HAP-1 (cell line): ENCODE measurements at places on chromosomes 12 and 14.

DNA sequence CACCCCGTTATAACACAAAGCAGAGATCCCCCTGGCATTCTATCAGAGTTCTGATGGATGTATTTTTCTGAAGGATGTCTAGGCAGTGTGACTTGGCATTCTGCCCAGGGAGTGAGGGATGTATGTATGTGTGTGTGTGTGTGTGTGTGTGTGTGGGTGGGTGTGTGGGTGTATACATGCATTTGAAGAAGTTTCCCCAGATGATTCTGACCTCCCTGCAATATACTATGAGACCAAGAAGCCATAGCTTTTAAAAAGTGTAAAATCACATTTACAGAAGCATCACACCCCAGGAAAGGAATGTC, 59.7 kb upstream of the NAP1L1 start:
- DNase-seq = peak; percentile 28

- no peak for DNase-seq
Observed at GRCh38 chr12:106519607-106520021, 63.2 kb upstream of the RFX4 start.

DNA sequence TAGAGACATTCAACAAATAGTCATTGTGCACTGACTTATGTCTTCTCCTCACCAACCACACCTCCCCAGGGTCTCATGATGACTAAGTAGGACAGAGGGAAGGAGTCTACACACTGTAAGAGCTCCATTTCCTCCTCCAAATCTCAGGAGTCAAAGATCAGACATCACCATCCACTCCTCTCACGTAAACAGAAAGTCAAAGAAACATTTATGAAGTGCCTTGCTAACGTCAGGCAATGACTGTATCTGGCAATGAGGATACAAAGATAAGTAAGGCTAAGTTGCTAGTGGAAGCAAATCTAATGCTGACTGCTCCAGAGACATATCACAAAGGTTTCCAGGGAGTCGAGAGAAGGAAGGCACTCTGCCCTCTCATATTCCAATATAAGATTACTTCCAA, 88.9 kb downstream of the SLC2A13 start:
- no peak for DNase-seq

- DNase-seq = no peak
Observed at GRCh38 chr12:89236237-89236636, 116.1 kb downstream of the DUSP6 start.

GRCh38 chr14:33444136-33444535, 505.5 kb downstream of the NPAS3 start:
- DNase-seq = no peak

GRCh38 chr14:64215274-64215673, 78.9 kb downstream of the ESR2 start:
- no peak for DNase-seq

DNA sequence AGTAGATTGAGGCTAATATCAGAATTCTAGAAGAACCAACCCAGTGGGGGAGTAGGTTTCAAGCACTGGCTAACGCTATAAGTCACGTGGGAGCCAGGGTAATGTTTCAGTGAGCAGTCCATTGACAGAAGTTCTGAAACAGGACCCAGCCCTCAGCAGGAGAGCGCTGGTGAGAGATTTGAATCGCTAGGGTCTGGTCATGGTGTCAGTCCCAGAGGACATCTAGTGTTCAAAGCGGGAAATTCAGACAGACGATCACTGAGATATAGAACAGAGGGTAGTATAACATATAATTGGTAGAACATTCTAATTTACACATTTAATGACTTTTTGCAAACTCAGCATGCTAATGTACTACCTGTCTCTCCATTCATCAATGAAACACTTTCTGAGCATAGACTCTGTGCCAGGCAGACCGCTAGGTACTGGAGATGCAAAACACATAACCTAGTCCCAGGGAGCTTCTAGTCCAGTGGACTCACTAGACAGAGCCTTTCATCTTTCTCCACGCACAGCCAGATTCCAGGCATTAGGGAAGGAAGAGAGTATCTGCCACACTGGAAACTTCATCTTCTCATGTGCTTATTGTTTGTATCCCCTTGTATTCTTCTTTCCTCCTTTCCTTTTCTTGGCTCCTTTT, 35.4 kb upstream of the RNASE3 start:
- peak; percentile 56 for DNase-seq

GRCh38 chr14:36485773-36486172, 34.3 kb downstream of the NKX2-1 start:
- DNase-seq = no peak

GRCh38 chr12:2858944-2859421, 2.1 kb upstream of the TEX52 start:
- no peak for DNase-seq

- DNase-seq = no peak
Observed at GRCh38 chr14:37580146-37580545, 14.9 kb downstream of the FOXA1 start.

DNA sequence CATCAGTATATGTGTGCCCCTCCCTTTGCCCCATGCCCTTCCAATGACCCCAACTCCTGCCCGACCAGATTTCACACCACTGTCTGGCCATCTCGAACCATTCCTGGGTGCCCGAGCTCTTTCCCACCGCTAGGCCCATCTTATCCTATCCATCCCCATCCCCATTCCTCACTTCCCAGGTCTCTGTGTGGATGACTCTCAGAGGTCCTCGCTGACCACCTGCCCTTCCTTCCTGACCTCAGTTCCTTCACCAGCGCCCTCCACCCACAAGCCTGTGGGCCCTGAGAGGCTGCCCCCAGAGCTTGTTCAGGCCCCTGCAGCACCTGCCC, 49.1 kb downstream of the CYP46A1 start:
- DNase-seq = no peak

DNA sequence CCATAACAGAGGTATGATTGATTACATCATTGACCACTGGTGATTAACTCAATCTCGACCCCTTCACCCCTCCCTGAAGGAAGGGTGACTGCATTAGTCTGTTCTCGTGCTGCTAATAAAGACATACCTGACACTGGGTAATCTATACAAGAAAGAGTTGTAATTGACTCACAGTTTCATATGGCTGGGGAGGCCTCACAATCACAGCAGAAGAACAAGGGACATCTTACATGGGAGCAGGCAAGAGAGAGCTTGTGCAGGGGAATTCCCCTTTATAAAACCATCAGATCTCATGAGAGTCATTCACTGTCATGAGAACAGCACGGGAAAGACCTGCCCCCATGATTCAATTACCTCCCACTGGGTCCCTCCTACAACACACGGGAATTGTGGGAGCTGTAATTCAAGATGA, 55.9 kb upstream of the TMCC3 start:
- no peak for DNase-seq

- DNase-seq = no peak
Observed at GRCh38 chr14:74620497-74620921, 8.5 kb upstream of the LTBP2 start.

DNA sequence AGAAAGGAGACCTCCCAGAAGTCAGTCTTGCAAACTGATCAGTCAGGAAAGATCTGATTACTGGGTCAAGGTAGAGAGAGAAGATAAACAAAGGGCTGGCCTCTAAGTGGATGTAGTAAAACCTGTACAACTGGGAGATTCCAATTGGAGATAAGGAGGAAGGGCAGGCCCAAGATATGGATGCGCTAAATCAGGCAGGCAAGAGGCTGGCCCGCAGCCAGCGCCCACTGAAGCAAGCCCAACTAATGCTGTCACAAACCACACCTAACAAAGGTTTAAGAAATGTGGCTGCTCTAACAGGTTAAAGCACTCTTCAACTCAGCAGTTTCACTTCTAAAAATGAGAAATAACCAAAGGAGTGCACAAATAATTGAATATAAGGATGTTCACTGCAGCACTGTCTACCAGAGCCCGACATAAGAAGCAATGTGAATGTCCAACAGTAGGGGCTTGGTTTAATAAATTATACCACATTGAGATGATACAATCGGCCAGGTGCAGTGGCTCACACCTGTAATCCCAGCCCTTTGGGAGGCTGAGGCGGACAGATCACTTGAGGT, 4.7 kb downstream of the GLTP start:
- DNase-seq = peak; percentile 23

DNA sequence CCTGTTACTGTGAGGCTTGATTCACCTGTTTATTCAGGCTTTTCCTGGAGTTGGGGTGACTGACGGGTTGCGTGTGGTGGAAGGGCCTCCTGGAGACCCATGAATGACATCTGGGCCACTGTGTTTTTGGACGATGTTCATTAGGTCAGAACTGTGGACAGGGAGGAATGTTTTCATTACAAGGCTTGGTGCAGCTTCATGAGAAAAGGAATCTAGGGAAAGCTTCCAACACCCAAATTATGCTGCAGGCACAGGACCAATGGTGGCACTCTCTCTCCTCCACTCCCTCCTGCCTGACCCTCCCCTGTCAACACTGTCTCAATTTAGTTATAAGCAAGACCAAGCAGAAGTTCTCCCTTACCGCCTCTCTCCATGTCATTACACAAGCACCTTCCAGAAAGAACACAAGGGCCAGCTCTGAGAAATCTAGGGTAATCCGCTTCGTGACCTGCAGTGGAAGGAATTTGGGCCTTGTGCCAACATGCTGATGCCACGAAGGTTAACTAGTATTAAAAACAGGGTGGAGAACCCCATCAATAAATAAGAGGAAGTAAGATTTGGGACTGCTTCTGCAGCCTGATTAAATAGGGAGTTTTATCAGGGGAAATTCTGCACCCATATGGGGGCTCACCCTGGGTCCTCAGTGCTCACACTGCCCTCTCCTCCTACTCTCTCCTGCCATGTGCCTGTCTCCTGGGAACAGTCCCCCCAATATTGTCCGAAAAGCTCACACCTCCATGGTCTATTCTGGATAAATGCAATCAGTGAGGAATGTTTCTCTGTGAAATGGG, 200.3 kb downstream of the KTN1 start:
- no peak for DNase-seq

GRCh38 chr14:55084401-55085059, 33.1 kb downstream of the MAPK1IP1L start:
- DNase-seq = no peak

- no peak for DNase-seq
Observed at GRCh38 chr12:66708704-66709456, 30.0 kb upstream of the GRIP1 start.

DNA sequence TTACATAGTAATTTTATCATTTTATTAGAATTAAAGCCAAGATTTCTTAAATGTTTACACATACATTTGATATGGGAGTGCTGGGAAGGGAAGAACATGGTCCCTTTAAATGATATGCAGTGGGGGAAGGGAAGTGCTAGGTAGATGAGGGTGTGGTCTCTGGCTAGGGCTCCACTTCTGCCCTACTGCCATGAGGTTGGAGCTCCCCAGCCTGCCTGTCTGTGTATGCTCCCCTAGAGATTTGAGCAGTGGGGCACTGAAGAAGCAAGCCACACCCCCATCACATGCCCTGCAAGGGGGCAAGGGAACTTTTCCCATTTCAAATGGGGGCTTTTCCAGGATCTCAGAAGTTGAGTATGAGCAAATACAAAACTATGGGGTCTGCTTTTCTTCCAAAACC, 25.5 kb downstream of the CLECL1 start:
- no peak for DNase-seq

DNA sequence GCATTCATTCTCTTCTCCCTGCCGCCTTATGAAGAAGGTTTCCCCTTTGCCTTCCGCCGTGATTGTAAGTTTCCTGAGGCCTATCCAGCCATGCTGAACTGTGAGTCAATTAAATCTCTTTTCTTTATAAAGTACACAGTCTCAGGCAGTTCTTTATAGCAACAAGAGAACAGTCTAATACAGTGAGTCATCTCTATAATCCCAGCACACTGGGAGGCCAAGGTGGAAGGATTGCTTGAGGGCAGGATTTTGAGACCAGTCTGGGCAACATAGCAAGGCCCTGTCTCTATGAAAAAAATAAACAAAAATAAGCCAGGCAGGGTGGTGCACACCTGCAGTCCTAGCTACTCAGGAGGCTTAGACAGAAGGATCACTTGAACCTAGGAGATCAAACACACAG, 259.9 kb downstream of the CEP128 start:
- no peak for DNase-seq

DNA sequence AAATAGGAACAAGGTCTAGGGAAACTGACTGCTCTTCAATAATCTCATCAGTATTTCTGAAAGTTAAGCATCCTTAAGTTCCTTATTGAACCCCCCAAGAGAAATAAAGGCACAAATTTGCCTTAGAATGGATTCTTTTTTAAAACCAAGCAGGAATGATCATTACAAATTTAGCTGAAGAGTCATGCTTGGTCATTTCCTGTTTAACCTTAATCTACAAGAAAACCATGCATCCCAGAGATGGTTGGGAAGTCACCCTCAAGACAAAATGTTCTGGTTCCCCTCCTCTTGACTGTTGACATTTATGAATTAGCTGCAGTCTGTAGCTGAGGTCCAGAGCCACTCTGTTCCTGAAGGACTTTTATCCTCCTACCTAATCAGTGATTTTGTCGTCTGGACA, 291.8 kb upstream of the G2E3 start:
- no peak for DNase-seq

GRCh38 chr12:82300611-82301010, 57.6 kb downstream of the CCDC59 start:
- no peak for DNase-seq

DNA sequence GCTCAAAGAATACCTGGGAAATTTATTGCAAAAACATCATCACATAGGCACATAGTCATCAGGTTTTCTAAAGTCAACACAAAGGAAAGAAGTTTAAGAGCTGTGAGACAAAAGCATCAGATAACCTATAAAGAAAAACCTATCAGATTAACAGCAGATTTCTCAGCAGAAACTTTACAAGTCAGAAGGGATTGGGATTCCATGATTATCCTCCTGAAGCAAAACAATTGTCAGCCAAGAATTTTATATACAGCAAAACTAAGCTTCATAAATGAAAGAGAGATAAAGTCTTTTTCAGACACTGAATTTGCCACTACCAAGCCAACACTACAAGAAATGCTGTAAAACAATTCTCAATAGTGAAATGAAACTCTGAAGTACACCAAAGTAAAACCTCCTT, 28.8 kb upstream of the LGR5 start:
- no peak for DNase-seq

- no peak for DNase-seq
Observed at GRCh38 chr12:45833401-45833800, 103.9 kb downstream of the ARID2 start.

DNA sequence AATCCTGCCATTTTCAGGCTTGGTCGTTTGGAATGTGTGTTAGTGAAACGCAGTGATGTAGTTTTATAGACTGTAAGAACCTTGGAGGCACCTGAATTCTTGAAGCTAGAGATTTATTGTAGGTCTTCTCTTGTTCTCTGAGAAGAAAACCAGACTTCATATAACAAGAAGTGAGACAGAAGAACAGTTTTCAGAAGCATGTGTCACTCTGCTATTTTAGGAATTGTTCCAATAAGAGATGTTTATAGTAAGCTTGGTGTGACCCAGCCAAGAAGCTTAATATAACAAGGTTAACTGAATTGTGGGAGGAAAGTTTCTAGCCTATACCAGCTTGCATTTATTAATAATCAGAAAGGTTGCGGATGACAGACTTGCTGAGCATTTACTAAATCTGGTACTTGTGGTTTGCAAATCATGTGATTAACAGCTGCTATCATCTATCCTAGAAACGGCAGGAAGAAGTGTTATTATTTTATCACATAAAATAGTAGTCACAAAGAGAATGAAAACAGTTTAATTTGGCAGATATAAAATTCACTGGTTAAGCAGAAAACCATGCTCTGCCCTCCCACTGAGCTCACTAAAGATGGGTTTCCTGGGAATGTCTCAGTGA, 49.2 kb upstream of the BCAT1 start:
- no peak for DNase-seq
